Spinal cord (tissue), 10 donors: ENCODE measurements at places on chromosomes 5 and 9. TPM values are rescaled to one million over a fixed set of nuclear protein-coding genes. Genes with fewer than 3 reads are reported as not detected.

Gene INSL6
- not detected for total RNA-seq

Gene DDX4
- total RNA-seq = not detected

Gene CTSV
- total RNA-seq = 3.5 TPM

Gene PCDHA1
- 1.0 TPM for total RNA-seq

Gene GFRA3
- total RNA-seq = 3.2 TPM

Gene TMED9
- 66.7 TPM for total RNA-seq

Gene SPAAR
- 0.69 TPM for total RNA-seq

Gene PRDM9
- not detected for total RNA-seq

Gene MLANA
- 1.7 TPM for total RNA-seq

Gene ADAMTS13
- total RNA-seq = 2.4 TPM

DNA sequence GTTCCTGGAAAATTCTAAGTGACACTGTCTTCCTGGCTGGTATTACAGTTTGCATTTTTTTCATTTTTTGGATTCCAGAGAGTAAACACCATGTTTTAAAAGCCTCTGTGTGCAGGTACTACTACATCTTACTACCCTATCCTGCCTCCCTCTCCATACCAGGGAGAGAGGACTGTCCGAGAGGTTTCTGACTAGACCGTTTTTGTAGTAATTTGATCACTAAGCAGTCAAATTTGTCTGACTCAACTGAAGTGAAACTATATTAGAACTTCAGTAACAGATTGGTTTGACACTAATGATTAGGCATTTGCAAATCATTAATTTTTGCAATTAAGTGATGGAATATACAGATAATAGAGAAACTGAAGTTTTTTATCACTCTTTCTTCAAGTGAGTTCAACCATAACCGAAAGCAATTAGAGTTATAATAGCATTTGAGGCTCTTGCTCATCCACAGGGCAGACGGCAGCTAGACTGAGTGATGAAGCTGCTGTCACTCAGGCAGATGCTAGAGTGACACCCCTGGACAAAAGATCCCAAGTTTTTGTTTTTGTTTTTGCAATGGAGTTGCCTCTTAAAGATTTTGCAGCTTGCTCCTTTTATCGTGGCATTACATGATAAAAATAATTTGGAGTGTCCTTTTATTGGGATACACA lies 44.3 kb downstream of the SMARCA2 start:
- no peak overlapping the region for H3K4me3 ChIP-seq
- no peak for DNase-seq
- H3K27ac ChIP-seq = no peak overlapping the region
- H3K4me1 ChIP-seq = no peaks in the 10 kb centered on the region
- H3K36me3 ChIP-seq = peaks cover 8% of the 10 kb centered on the region

- H3K36me3 ChIP-seq = peaks cover 43% of the 10 kb centered on the region
- peak overlapping the region; percentile 25 for H3K27ac ChIP-seq
- DNase-seq = peak; percentile 77
- no peak overlapping the region for H3K4me3 ChIP-seq
- H3K27me3 ChIP-seq = no peaks in the 10 kb centered on the region
These were observed 15.1 kb downstream of the PDLIM4 start for GRCh38 chr5:132272311-132273210.

DNA sequence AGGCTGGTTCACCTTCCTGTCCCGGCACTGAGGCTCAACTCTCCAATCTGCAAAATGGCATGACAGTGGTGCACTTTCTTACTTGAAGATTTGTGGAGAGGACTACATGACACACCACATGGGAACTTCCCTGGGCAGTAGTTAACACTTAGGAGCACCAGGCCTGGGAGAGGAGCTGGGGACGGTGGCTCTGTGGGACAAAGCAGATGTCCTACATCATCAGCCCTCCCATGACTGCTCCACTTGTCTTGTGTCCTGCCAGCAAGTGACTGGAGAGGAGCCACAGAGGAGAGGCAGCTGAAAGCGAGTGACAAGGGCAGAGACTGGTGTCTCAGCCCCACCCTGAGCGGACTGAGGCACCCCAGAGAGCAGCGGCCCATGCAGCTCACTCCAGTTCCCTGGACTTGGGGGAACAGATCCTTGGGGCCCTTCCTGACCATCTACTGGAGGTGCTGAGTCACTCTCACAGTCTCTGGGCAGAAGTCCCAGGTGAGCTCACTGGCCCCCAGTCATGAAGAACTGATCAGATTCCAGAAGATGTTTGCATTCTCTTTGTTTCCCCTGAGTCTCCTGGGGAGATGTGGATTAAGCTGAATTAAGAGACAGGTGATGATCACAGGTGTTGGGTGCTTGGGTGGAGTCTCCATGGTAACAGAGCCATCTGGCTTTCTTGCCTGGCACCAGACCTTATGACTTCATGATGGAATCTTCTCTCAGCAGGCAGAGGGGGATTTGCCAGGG lies 13.2 kb upstream of the SLC25A48 start:
- no peaks in the 10 kb centered on the region for H3K4me1 ChIP-seq
- H3K27ac ChIP-seq = no peak overlapping the region
- H3K4me3 ChIP-seq = no peak overlapping the region
- no peak for DNase-seq

DNA sequence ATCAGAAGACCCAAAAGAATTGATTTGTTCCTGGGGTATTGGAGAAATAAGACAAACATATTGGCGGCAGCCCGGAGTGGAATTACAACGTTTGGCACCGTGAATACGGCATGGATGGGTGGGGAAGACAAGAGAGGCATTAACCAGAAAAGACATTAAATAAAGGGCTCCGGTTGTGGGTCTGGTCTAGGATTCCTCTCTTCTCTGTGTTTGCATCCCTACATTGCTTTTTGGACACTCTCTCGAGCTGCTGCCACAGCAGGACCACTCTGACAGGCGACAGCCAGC lies 138.7 kb upstream of the PALM2AKAP2 start:
- no peak for DNase-seq
- H3K4me1 ChIP-seq = peaks cover 16% of the 10 kb centered on the region
- peaks cover 11% of the 10 kb centered on the region for H3K27me3 ChIP-seq
- H3K4me3 ChIP-seq = peak overlapping the region; percentile 60

GRCh38 chr5:34597034-34598027 lies 58.8 kb upstream of the RAI14 start:
- no peak overlapping the region for H3K4me3 ChIP-seq
- no peaks in the 10 kb centered on the region for H3K27me3 ChIP-seq
- no peaks in the 10 kb centered on the region for H3K36me3 ChIP-seq
- DNase-seq = peak; percentile 87

DNA sequence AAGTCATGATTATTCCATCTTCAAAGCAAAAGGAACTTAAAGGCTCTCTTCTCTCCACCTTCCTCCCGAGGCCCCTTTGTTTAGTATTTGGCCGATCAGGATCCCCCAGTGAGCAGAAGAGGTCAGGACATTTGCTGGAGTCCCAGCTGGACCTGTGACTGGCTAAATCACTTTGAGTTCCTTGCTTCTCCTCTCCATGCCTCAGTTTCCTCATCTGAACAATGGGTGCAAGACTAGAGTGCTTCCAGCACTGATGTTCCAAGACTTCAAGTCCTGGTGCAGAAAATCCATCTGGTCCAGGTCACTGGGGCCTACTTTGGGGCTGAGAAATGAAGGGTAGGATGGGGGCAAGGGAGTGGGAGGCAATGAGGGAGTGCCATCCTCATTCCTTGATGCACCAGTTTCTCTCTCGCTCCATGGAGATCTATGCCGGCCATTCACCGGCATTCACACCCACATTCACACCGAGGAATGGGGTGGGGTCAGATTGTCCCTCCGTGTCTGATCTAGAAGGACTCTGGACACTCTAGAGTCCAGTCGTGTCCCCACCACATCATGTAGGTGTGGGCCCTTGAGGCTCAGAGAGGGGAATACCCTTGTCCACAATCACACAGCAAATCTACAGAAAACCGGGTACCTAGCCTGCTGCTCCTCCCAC lies 38.7 kb upstream of the IL17B start:
- no peaks in the 10 kb centered on the region for H3K27me3 ChIP-seq
- peaks cover 28% of the 10 kb centered on the region for H3K4me1 ChIP-seq
- DNase-seq = no peak
- no peak overlapping the region for H3K4me3 ChIP-seq
- H3K36me3 ChIP-seq = no peaks in the 10 kb centered on the region

DNA sequence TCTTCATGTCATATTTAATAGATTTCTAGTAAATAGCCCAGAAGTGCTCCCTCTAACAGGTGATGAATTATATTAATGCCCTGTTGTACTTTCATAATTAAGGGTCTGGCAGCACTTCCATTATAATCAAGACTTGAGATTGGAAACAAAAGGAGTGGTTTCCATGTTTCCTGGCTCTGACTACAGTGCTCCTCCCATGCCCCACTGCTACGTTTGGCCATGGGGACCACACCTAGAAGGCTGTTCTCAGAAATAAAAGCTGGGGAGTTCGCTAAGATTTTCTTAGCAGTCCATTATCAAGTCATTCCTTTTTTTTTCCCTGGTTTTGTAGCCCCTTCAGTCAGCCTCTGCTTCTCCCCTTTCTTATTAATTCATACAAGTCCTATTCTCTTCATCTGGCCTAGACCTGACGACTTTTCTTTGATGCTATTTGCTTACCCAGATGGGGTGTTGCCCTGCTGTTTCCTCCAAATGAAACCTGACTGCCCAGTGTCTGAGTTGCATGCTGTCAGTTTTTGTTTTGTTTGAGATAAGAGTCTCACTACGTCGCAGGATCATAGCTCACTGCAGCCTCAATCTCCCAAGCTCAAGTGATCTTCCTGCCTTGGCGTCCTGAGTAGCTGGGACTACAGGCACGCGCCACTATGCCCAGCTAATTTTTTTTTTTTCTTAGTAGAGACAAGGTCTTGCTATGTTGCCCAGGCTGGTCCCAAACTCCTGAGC lies 312.1 kb upstream of the EFNA5 start:
- no peak overlapping the region for H3K4me3 ChIP-seq
- H3K27me3 ChIP-seq = no peaks in the 10 kb centered on the region
- no peak for DNase-seq
- no peaks in the 10 kb centered on the region for H3K36me3 ChIP-seq
- H3K27ac ChIP-seq = no peak overlapping the region

DNA sequence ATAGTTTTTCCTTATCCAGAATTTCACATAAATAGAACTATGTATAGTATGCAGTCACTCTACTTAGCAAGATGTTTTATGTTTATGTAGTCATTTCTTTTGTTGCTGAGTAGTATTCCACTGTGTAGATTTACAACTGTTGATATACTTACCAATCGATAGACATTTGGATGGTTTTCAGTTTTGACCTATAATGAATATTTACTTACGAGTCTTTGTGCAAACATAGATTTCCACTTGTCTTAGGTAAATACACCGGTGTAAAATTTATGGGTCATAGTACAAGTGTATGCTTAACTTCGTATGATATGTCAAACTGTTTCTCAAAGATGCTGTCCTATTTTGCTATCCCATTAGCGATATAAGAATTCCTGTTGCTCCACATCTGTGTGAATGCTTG lies 19.7 kb upstream of the OR2K2 start:
- H3K4me1 ChIP-seq = no peaks in the 10 kb centered on the region
- no peaks in the 10 kb centered on the region for H3K27me3 ChIP-seq
- H3K27ac ChIP-seq = no peak overlapping the region
- no peak for DNase-seq

GRCh38 chr9:4061717-4062116 lies 238.2 kb downstream of the GLIS3 start:
- no peaks in the 10 kb centered on the region for H3K36me3 ChIP-seq
- peaks cover 4% of the 10 kb centered on the region for H3K4me1 ChIP-seq
- no peak overlapping the region for H3K4me3 ChIP-seq
- H3K27ac ChIP-seq = no peak overlapping the region
- DNase-seq = no peak
- no peaks in the 10 kb centered on the region for H3K27me3 ChIP-seq

- peaks cover 26% of the 10 kb centered on the region for H3K27me3 ChIP-seq
- no peak overlapping the region for H3K27ac ChIP-seq
- H3K4me3 ChIP-seq = no peak overlapping the region
- no peak for DNase-seq
- peaks cover 15% of the 10 kb centered on the region for H3K4me1 ChIP-seq
These were observed 103.9 kb downstream of the ESM1 start for GRCh38 chr5:54881286-54882005.

DNA sequence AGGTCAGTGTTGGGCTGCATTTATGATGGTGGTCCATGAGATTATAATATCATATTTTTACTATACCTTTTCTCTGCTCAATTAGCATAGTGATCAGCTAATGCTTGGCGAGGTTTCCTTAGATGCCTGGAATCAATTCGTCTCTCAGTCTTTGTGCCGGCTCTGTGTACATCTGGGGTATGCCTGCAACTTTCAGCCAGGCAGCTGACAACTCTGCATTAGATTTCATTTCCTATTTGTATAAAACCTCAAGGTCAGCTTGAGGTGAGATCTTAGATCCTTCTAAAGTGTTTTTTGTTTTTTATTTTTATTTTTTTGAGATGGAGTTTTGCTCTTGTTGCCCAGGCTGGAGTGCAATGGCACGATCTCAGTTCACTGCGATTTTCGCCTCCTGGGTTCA lies 86.8 kb downstream of the MELK start:
- no peak overlapping the region for H3K4me3 ChIP-seq
- no peak overlapping the region for H3K27ac ChIP-seq
- no peaks in the 10 kb centered on the region for H3K36me3 ChIP-seq
- H3K4me1 ChIP-seq = no peaks in the 10 kb centered on the region

DNA sequence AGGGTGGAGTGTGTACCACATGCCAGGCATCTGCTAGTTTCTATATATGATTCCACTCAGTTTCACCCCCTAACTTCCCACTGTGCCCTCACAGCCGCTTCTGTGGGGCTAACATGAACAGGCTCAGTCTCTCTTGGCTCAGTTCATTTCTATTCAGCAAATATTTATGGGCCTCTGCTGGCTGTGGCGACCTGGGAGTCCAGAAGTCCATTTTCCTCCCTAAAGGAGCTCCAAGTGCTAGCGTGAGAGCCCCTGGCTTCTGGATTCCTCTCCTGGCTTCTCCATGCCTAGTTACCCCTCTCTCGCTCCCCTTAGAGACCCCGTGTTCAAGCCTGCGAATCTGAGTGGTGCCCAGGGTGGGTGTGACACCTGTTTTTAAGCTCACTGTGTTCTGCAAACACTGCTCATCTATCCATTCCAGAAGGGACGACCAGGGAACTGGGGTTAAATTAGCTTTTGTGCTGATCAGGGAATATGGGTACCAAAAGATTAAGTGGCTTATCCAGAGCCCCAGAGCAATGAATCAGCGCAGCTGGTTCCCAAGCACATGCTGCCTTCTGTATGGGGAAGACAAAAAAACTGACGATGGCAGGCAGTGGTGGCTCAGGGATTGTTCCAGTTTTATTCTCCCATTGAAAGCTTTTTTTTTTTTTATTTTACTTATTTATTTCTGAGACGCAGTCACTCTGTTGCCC lies 57.6 kb downstream of the HMCN2 start:
- H3K4me3 ChIP-seq = no peak overlapping the region
- H3K4me1 ChIP-seq = peaks cover 36% of the 10 kb centered on the region
- H3K36me3 ChIP-seq = peaks cover 18% of the 10 kb centered on the region
- DNase-seq = no peak
- H3K27ac ChIP-seq = no peak overlapping the region

GRCh38 chr9:127058011-127058644 lies 64.3 kb downstream of the ANGPTL2 start:
- peaks cover 7% of the 10 kb centered on the region for H3K36me3 ChIP-seq
- no peak overlapping the region for H3K4me3 ChIP-seq
